ENCODE measurements at places on chromosomes 1 and 21. TPM values are rescaled to one million over a fixed set of nuclear protein-coding genes. Genes with fewer than 3 reads are reported as not detected.

GRCh38 chr1:40059960-40060750, 19.6 kb downstream of the CAP1 start:
- no peak for DNase-seq

DNA sequence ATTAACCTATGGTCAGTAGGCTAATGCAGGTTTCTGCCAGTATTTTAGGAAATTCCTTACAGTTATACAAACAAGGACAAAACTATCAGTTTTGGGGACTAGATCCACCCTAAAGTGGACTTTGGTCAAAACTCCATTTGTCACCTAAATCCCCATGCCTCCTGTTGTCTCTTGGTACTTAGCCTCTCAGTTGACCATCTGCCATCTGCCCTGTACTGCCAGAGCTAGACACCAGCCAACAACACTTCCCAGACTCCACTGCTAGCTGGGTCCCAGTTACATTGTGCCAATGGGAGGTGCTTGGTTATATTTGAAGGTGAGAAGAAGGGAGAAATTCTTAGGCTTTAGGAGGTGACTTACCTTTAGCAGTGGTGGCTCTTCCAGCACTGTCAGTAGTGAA, 17.0 kb upstream of the BSDC1 start:
- DNase-seq, result no peak

The CD1B gene
- not detected for total RNA-seq

The KLF17 gene
- total RNA-seq, result not detected

The FHAD1 gene
- 6.9 TPM for total RNA-seq

GRCh38 chr1:50503515-50503914, 80.3 kb upstream of the DMRTA2 start:
- DNase-seq, result no peak

- no peak for DNase-seq
Measured at GRCh38 chr1:151853411-151853943, at the start of gene THEM5. Gene THEM5 (minus strand): TSS chr1:151853712. CDS start chr1:151853565, 147 bp downstream.
